ENCODE measurements at places on chromosomes 4 and X. TPM values are rescaled to one million over a fixed set of nuclear protein-coding genes. Genes with fewer than 3 reads are reported as not detected.

The CXCR3 gene
- 0.28 TPM for total RNA-seq

DNA sequence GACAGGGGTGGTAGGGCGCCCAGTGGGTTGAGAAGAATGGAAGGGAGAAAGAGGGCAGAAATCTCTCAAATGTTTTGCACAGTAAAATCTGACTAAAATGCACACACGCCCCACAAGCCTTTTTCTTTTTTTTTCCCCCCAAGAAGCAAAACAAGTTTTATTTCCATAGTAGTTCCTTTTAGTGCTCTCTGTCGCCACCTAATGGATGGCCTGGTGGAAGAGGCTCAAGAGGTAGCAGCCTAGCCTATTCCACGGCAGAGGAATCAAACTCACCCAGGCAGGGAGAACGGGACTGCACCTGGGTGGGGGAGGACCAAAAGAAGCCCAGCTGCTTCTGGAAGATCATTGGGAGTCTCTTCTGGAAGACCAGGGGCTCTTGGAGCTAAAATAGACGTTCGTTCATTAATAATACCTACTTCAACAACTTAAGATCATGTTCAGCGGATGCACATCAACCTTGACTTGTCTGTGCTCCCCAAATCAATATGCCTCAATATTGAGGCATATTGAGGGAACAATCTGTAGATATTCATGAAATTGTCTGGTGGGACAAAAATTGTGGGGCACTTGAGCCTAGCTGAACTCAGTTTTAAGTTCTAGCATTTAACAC is 31.6 kb upstream of the IRAK1 start:
- peak overlapping the region; percentile 51 for H3K27ac ChIP-seq
- DNase-seq = peak; percentile 83
- H3K36me3 ChIP-seq = no peaks in the 10 kb centered on the region
- no peak overlapping the region for H3K4me3 ChIP-seq
- H3K27me3 ChIP-seq = no peaks in the 10 kb centered on the region
- no peaks in the 10 kb centered on the region for H3K4me1 ChIP-seq

The PF4V1 gene
- not detected for total RNA-seq

GRCh38 chrX:115408771-115409400 is 119.4 kb downstream of the LUZP4 start:
- DNase-seq = no peak
- H3K4me3 ChIP-seq = no peak overlapping the region
- no peaks in the 10 kb centered on the region for H3K4me1 ChIP-seq
- no peaks in the 10 kb centered on the region for H3K36me3 ChIP-seq
- no peak overlapping the region for H3K27ac ChIP-seq
- H3K27me3 ChIP-seq = no peaks in the 10 kb centered on the region

The MAGEB2 gene
- total RNA-seq = not detected

The CHRNA9 gene
- not detected for total RNA-seq

DNA sequence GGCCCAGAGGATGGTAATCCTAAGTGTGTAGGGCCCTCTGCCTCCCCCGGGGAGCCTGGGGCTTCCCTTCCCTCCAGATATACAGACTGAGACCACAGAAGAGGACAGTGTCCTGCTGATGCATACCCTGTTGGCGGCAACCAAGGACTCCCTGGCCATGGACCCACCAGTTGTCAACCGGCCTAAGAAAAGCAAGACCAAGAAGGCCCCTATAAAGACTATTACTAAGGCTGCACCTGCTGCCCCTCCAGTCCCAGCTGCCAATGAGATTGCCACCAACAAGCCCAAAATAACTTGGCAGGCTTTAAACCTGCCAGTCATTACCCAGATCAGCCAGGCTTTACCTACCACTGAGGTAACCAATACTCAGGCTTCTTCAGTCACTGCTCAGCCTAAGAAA is 1.9 kb downstream of the TRO start:
- no peak overlapping the region for H3K27ac ChIP-seq
- no peaks in the 10 kb centered on the region for H3K36me3 ChIP-seq
- no peak overlapping the region for H3K4me3 ChIP-seq
- DNase-seq = no peak
- H3K27me3 ChIP-seq = no peaks in the 10 kb centered on the region

- no peak overlapping the region for H3K4me3 ChIP-seq
- no peaks in the 10 kb centered on the region for H3K27me3 ChIP-seq
- no peaks in the 10 kb centered on the region for H3K4me1 ChIP-seq
- no peak for DNase-seq
Observed at GRCh38 chrX:150446151-150446550, 83.0 kb downstream of the MAMLD1 start.

The PLXNA3 gene
- 3.8 TPM for total RNA-seq

GRCh38 chr4:187724456-187724855 is 271.1 kb upstream of the ZFP42 start:
- no peaks in the 10 kb centered on the region for H3K27me3 ChIP-seq
- no peak for DNase-seq
- no peak overlapping the region for H3K27ac ChIP-seq
- H3K36me3 ChIP-seq = no peaks in the 10 kb centered on the region
- no peak overlapping the region for H3K4me3 ChIP-seq

The CXCL11 gene
- not detected for total RNA-seq

GRCh38 chr4:148986951-148987350 is 544.7 kb upstream of the NR3C2 start:
- no peaks in the 10 kb centered on the region for H3K27me3 ChIP-seq
- DNase-seq = no peak

DNA sequence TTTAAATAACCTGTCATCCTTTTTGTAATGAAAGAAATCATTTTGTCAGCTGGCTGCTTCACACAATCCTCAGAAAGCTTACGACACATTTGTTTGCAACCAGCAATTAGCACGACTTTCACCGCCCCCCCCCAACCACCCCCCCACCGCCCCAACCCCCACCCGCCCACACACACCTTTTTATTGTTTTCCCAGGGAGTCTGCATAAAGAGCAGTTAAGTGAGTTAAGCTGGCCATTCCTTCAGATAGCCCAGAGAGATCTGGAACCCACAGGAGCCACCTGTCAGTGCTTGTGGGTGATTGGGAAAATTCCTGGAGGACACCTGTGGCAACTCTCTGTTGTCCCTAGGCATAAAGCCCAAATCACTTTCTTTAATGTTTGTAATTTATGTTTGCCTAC is 175.7 kb upstream of the FMR1 start:
- no peaks in the 10 kb centered on the region for H3K4me1 ChIP-seq
- no peak overlapping the region for H3K27ac ChIP-seq
- no peaks in the 10 kb centered on the region for H3K36me3 ChIP-seq
- H3K4me3 ChIP-seq = no peak overlapping the region
- DNase-seq = no peak
- no peaks in the 10 kb centered on the region for H3K27me3 ChIP-seq

- H3K27me3 ChIP-seq = no peaks in the 10 kb centered on the region
- H3K27ac ChIP-seq = no peak overlapping the region
- H3K4me1 ChIP-seq = no peaks in the 10 kb centered on the region
- no peak overlapping the region for H3K4me3 ChIP-seq
Observed at GRCh38 chr4:67565284-67565683, 6.8 kb downstream of the STAP1 start.

DNA sequence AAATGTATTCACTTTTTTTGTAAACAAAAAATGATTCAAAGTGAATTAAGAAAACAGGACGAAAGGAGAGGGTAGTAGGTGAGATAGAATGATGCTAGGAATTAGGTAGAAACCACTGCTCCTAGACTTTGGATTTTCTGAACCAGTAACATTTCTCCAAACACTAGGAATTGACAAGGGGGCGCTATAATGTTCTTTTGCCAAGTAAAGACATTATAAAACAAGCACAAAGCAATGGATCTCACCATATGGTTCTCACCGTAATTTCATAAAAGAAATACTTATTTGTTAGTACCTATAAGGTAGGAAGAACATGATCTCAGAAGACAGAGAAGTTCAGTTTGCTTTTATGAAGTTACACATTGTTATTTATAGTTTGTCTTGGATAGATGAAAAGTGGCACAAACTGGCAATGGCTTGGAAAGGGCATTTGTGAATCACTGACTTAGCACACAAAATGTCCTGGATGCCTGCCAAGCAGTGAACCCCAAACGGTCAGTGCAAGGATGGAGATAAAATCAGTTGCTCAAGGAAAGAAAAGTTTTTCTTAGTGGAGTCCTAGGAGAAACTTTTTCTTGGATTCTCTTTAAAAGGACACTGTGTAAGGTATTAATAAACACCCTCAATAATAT is 8.1 kb upstream of the TBC1D1 start:
- no peaks in the 10 kb centered on the region for H3K4me1 ChIP-seq
- no peaks in the 10 kb centered on the region for H3K36me3 ChIP-seq
- no peaks in the 10 kb centered on the region for H3K27me3 ChIP-seq
- H3K4me3 ChIP-seq = no peak overlapping the region
- H3K27ac ChIP-seq = no peak overlapping the region
- DNase-seq = no peak

DNA sequence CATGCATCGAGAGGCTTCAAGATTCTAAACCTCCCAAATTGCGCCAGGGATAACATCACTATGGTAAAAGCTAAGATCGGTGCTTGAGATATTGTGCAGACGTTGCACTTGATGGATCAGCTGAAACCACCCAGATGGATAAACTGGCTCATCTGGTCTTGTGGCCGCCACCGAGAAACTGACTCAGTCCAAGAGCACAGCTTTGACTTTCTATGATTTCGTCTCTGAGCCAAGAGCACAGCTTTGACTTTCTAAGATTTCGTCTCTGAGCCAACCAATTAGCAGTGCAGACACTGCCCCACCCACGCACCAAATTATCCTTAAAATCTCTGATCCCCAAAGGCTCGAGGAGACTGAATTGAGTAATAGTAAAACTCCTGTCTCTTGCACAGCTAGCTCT is 687.2 kb downstream of the FAM133A start:
- H3K27ac ChIP-seq = no peak overlapping the region
- no peak for DNase-seq
- no peaks in the 10 kb centered on the region for H3K36me3 ChIP-seq
- no peaks in the 10 kb centered on the region for H3K27me3 ChIP-seq
- H3K4me3 ChIP-seq = no peak overlapping the region

DNA sequence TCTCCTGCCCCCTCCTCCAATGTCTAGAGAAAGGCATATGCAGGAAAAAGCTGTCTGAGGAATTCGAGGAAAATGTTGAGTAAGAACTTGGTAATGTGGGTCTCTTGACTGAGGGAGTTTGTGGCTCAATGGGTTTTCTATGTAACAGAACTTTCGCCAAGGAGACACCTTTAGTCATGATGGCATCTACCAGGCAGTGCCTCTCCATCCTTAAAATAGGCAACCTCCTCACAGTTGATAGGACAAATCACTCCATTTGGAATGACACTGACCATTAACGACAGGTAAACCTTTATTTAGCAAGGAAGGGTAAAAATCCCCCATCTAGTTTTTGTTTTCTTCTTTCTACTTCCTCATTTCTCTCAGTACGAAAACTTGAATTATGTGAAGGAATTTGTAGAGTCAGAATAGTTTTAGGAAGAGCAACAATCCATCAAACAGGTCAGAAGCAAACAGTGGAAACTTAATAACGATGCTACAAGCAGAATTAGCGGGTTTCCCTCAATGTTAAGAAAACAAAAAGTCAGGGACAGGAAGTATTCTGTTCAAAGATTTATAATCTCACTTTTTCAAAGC is 2.7 kb downstream of the GSX2 start:
- peaks cover 19% of the 10 kb centered on the region for H3K4me1 ChIP-seq
- no peak for DNase-seq
- H3K36me3 ChIP-seq = no peaks in the 10 kb centered on the region
- no peak overlapping the region for H3K4me3 ChIP-seq
- H3K27ac ChIP-seq = no peak overlapping the region
- peaks cover 5% of the 10 kb centered on the region for H3K27me3 ChIP-seq

DNA sequence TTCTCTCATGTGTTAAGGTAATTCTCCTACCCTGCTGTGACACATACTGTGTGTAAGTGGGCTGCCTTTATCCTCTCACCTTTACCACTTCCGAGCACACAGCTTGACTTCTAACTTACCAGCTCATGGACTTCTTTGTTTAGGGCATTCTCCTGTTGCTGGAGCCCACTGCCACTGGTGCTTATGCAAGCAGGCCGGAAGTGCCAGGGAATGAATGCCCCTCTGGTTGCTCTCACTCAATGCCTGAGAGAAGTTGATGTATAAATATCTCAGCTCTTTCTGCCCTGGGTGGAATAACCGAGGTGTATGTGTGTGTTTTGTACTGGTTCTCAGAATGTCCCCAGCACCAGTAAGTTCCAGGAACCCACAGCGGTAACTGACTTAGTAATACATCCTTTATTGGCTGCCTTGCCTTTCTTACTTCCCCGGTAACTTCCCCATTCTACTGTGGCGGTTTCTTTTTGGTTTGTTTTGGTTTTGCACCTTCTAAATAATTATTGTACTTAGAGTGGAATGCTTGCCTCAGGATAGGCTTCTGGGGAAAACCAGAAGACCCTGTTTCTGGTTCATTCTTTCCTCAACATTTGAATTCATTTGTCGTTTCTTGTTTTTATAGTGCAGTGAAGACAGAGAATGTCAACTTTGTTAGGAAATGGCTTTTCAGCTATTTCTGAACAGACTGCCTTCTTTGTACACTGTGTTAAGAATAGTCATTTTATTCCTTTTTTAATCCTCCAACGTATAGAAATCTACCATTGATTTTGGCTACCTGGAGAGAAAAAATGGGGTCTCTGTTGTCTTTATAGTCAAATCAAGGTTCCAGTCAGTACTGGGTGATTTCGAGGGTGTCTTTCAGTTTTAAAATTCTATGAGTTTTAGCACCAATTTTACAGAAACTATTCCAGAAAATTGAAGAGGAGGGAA is 45.4 kb downstream of the CXorf58 start:
- no peak overlapping the region for H3K27ac ChIP-seq
- H3K4me1 ChIP-seq = no peaks in the 10 kb centered on the region
- H3K27me3 ChIP-seq = no peaks in the 10 kb centered on the region
- no peak overlapping the region for H3K4me3 ChIP-seq

GRCh38 chr4:167784826-167785225 is 307.5 kb upstream of the ANXA10 start:
- no peak overlapping the region for H3K4me3 ChIP-seq
- no peaks in the 10 kb centered on the region for H3K36me3 ChIP-seq
- H3K27me3 ChIP-seq = no peaks in the 10 kb centered on the region
- no peak for DNase-seq
- H3K4me1 ChIP-seq = no peaks in the 10 kb centered on the region

The CLTRN gene
- total RNA-seq = not detected

DNA sequence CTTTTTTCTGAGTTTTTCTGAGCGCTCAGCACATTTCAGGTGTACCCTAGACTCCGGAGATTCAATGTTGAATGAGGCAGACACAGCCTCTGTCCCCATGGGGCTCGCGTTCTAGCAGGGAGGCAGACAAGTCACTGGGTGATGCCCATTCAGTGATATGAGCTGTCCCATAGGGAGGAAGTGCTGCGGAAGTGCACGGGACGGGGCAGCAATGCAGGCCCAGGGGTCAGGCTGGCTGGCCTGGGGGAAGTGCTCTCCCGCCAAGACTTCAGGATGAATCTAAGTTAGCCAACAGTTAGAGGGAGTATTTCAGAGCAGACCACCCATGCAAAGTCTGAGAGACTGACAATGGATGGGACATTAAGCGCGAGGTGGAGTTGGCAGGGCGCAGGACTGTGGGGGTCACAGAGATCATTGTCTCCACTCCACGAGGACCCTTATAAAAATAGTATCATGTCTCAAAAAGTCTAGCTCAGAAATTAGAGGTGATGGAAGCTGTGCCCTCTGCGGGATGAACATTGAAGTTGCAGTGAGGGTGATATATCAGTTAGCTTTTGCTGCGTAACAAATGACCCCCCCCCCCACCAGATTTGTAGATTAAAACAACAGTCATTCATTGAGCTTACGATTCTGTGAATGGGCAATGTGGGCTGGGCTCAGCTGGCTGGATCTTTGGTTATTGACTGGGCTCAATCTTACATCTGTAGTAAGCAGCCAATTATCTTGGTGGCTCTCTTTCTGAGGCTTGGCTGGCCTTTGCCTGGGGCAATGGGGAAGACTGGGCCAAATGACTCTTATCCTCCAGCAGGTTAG is 16.4 kb downstream of the PSAPL1 start:
- no peaks in the 10 kb centered on the region for H3K4me1 ChIP-seq
- no peaks in the 10 kb centered on the region for H3K36me3 ChIP-seq
- no peak overlapping the region for H3K27ac ChIP-seq
- no peak for DNase-seq
- H3K27me3 ChIP-seq = no peaks in the 10 kb centered on the region

Data from uterus (tissue), 4 donors.